ENCODE measurements at places on chromosomes 16 and 17. TPM values are rescaled to one million over a fixed set of nuclear protein-coding genes. Genes with fewer than 3 reads are reported as not detected.

The KAT7 gene
- 41.6 TPM for total RNA-seq

The TMEM114 gene
- not detected for total RNA-seq

The KRTAP4-2 gene
- total RNA-seq, result not detected

The CDYL2 gene
- 0.68 TPM for total RNA-seq

The ESRP2 gene
- total RNA-seq, result 36.4 TPM

The PRSS33 gene
- 0.23 TPM for total RNA-seq

All from PC-9 (cell line).